CD4-positive, alpha-beta T cell treated with Interleukin-17A for 1 hour (primary cell): ENCODE measurements at places on chromosomes 3 and 15.

DNA sequence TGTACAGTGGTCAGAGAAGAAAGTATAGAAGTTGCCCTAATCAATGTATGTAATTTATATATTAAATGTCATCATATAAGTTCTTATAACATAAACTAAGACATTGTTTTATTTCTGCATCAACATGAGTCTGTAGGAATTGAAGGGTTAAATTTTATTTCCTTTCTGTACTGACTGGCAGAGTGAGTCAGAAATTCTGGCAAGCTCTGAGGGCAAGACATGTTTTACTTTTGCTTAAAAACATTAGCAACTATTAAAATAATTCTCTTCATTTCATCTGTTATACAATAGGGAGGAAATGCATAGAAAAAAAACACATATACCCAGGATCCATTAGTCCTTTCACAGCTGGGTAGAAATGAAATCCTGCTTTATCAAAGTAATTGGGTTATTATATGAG, 171.4 kb upstream of the ALCAM start:
- DNase-seq, result no peak

DNA sequence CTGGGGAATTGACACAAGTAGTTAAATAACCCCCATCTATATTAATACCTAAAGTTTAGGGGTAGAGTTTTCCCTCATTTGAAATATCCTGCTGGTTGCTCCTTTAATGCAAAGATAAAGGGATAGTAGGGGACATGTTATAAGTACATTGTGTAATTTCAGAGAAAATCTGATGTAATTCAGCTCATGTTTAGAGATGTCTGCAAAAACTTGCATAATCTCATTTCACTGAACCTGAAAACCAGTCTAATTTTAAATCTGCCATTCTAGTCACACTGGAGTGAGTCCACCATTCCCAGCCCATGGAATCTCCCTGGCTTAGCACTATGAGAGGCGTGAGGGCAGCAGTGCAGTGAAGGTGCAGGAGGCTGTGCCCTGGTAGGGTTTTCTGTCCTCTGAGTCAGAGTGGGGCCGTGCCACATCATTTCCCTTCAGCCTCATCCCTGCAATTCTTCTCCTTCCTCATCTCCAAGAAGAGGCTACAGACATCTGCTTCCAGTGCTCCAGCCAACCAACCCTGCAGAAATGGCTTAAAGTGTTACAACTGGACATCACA, 246.3 kb upstream of the UMPS start:
- DNase-seq, result no peak

DNA sequence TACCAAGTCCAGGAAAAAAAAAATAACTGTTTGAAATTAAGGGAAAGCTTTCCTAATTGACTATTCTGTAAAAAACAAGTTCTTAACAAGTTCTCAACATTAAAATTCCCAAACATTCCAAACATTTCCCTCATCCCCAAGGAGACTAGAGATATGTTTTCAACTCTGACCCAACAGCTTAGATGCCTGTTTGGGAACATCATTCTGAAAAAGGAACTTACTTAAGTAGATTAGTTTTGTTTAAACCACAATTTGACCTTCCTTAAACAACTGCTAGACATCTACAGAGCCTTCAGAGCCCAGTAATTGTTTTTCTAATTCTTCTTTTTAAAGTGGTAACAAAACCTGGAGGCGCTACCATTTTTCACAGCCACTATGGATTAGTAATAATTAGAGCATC, 12.8 kb downstream of the UBR1 start:
- DNase-seq, result no peak

GRCh38 chr3:179264449-179264848, 13.5 kb upstream of the KCNMB3 start:
- no peak for DNase-seq

GRCh38 chr15:78317145-78317836, 17.9 kb upstream of the SKIC8 start:
- DNase-seq, result no peak

- no peak for DNase-seq
Observed at GRCh38 chr3:143849854-143850549, 1.7 kb upstream of the SLC9A9 start.

GRCh38 chr3:185477316-185477715, 21.5 kb downstream of the TMEM41A start:
- DNase-seq, result no peak

- DNase-seq, result no peak
Observed at GRCh38 chr3:128607710-128608048, 42.9 kb downstream of the RPN1 start.

GRCh38 chr3:18426597-18427193, 1.6 kb upstream of the SATB1 start:
- DNase-seq, result no peak

DNA sequence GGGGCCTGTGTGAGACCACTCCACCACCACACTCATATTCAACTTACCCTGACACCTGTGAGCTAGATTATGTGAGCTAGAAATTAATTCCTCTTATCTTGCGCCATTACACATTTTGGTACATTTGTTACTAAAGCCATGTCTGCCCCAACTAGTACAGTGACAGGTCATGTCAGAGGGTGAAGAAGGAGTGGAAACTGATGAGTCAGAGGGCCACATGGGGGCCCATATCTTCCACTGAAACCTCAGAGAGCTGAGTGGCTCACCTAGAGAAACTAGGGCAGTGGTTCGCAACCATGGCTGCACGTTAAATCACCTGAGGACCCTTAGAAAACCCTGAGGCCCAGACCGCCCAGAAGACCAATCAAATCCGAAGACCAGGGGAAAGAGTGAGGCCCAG, 15.7 kb upstream of the MEF2A start:
- DNase-seq, result no peak

- no peak for DNase-seq
Observed at GRCh38 chr15:76979996-76980520, 14.9 kb upstream of the PSTPIP1 start.

GRCh38 chr3:14295801-14296200, 106.6 kb upstream of the SLC6A6 start:
- no peak for DNase-seq

- DNase-seq, result no peak
Observed at GRCh38 chr15:28888900-28889299, 3.1 kb downstream of the APBA2 start.

DNA sequence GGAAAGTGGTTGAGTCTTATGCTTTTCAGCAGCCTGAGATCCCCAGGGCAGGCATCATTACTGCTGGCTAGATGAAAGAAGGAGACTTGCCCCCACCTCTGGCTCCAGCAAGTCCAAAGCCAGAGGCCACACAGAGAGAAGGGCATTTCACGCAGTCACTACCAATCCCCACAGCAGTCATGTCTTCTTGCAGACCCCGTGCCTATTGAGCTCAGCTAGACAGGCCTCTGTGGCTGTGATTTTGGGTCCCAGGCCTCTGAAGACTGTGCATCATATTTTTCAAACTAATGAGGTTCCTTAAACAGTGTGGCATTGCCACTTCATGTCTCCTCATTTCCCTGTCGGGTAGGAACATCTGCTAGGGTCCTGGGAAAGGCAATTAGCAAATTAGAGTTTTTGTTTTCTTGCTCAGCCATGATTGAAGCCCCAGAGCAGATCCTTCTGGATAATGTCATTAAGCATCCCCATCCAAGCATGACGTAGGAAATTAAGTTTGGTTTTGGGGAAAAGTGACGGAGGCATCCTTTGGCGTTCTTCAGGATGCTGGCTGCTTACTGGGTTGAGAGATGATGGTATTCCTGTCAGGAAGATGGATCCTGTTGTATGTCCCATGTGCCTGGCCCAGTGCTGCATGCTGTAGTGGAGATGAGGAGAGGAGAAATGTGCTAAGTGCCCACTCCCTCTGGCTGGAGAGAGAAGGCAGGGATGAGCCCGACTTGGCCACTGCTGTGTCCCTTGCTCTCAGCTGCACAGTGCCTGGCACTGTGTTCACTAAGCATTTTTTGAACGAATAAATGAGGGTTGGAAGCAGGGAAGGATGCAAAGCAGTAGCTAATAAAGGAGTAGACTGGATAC, 7.0 kb downstream of the SPSB4 start:
- no peak for DNase-seq

GRCh38 chr3:134094491-134094890, 64.8 kb upstream of the SLCO2A1 start:
- DNase-seq, result no peak

DNA sequence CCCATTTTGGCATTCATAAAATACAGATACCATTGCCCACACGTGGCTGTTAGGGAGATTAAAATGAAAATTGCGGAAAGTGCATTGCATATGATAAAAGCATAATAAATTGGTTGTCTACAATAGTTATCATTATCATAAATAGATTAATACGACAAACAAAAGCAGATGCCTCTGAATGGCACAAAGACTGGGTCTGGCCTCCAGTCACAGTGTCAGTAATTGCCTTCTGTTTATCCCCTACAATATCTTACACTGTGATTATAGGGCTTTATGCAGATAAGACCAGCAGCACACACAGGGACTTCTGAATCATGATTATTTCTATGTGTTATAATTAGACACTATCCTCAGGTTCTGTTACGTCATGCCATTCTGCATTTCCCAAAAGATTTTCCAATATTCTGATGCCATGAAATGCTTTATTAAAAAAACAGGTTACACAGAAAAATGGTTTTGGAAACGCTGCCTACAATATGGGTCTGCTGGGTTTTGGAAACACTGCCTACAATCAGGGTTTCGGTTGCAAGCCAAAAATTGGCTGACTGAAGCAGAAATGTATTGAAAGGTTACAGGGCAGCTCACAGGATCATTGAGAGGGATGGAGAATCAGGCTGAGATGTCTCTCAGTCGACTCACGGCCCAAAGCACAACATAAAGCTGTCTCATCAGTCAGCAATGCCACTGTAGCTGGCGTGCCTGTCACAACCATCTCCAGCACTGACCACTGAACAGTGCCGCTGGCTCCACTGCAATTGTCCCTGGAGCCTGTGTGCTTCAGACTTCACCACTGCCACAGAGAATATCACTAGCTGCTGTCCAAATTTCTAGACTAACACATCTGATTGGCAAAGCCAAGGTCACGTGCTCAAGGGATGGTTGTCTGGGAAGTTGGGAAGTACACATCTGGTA, 248.1 kb downstream of the ERC2 start:
- DNase-seq, result no peak

- DNase-seq, result peak; percentile 75
Observed at GRCh38 chr3:63979093-63979885, 44.0 kb downstream of the PSMD6 start.

- no peak for DNase-seq
Observed at GRCh38 chr3:102177075-102177755, 257.6 kb upstream of the ZPLD1 start.

DNA sequence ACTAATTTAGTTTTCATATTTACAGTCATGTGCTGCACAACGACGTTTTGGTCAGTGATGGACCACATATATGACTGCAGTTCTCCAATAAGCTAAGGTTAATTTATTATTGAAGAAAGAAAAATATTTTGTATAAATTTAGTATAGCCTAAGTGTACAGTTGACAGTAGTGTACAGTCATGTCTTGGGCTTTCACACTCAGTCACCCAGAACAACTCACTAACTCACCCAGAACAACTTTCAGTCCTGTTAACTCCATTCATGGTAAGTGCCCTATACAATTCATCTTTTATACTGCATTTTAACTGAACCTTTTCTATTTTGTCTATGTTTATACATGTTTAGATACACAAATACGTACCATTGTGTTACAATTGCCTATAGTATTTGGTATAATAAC, 3.8 kb upstream of the GABRR3 start:
- DNase-seq, result no peak

DNA sequence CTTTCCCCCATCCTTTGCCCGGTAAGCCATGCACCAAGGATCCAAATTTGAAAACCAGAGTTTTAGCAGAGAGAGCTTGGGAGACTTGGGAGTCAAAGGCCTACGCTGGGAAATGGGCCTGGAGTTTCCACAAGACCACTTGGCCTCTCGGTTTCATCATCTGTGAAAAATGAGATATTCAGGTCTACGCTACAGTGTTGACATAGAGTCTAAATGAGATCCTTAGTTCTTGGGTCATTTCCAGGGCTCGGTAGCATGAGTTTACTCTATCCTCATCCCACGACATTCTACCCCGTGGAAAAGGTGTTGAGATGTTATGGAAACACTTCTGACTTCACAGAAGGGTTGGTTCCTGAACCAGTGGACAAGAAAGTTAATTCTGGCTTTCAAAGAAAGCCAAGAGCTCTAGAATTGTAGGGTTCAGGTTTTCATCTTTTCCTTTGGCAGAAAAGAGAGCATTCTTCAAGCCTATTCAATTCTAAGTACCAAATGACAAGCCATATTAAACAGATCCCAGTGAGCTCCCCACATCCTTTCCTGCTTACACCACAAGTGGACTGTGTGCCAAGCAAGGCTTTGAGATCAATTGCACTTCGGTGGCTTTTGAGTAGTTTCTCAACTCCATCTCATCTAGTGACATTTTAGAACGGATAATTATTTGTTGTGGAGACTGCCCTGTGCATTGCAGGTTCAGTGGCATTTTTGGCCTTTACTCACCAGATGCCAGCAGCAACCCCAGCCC, 219.7 kb downstream of the SLCO3A1 start:
- DNase-seq, result no peak

DNA sequence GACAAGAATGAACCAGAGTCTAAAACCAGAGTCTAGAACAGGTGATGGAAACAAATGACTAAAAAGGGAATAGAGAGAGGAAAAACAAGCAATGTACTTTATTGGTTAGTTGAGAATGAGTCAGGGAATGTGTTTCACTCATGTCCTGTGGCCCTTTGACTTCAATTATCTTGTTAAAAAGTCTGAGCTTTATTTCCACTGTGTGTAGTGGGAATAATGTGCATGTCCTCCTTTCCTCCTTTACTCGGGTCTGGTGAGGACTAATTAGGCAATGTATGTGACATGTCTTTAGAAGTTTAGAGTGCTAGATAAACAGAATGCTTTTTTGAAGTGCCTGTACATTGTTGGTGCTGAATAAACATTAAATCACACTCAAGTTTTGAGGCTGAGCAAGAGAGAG, 21.3 kb downstream of the LSAMP start:
- DNase-seq, result no peak

- DNase-seq, result no peak
Observed at GRCh38 chr3:150639262-150639661, 36.1 kb downstream of the SELENOT start.

DNA sequence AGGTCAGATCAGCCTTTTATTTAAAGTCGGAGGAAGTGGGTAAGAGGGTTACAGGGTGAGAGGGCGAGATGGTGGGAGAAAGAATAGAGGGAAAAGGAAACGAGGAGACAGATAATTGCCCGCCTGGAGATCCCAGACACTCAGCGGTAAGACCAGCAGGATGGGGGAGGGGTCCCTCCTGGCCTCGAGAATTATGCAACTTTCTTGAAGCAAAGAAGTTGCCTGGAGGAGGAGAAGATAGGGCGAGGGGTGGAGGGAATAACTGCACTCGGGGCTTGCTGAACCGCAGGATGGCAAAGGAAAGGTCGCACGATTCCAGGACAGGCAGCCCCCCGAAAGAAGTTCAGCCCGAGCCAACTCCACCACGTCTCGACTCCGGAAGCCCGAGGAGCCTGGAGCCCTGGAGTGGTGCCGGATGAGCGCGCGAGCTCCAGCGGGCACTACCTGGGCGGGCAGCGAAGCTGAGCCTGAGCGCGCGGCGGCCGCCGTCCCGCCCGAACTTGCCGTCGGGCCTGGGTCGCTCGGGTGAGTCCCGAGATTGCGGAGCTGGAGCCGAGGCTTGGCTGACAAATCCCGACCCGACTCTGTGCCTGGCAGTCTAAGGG, 402 bp downstream of the WWTR1 start:
- peak; percentile 8 for DNase-seq
